ENCODE measurements at places on chromosomes 13 and 19.
A peak's percentile ranks its signal among the peaks of the same experiment; 100 is the strongest.

- DNase-seq, result no peak
Observed at GRCh38 chr13:91882918-91883317, 484.5 kb downstream of the GPC5 start.

GRCh38 chr13:77832339-77833100 lies 86.1 kb downstream of the EDNRB start:
- no peak for DNase-seq

GRCh38 chr19:38635483-38636399 lies 11.7 kb upstream of the ACTN4 start:
- no peak for DNase-seq

DNA sequence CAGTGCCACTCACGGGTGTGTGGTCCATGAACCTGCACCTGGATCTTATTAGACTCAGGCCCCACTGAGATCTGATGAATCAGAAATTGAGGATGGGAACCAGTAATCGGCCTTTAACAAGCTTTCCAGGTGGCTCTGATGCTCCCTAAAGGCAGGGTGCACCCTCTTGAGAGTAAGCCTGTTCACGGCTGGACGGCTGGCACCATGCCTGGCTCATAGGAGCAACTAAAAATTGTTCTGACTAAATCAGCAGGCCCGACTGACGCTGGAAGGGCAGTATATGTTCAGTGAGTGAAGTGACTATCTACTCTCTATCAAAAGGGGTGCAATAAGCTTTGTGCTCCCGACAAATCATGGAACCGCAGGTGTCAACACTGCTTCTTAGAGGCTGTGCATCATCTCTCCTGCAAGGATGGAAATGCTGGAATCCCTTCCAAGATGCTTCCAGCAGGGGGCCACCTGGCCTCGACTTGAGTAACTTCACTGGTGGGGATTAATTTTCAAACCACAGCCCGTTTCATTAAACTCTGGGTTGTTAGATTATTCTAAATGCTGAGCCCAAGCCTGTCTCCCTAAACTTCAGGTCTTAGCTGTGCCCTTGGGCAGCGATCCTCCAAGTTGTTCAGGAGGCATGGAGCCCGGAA lies 28.4 kb downstream of the TMTC4 start:
- DNase-seq, result no peak

DNA sequence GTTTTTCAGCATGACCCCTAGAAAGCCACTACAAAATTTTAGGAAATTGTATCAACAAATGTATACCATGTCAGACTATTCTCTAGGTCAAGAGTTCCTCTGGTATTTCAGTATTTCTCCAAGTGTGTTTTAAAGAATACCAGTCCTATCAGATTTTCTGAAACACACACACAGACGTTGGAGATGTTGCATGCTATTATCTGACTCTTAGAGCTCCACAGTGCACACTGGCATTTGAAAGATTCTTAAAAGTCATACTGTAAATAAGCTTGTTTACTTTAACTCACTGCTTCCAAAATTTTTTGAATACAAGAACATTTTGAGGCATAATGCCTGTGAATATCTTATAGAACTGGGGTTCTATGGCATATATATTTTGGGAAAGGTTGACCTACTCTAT lies 33.8 kb upstream of the VWA8 start:
- DNase-seq, result no peak

DNA sequence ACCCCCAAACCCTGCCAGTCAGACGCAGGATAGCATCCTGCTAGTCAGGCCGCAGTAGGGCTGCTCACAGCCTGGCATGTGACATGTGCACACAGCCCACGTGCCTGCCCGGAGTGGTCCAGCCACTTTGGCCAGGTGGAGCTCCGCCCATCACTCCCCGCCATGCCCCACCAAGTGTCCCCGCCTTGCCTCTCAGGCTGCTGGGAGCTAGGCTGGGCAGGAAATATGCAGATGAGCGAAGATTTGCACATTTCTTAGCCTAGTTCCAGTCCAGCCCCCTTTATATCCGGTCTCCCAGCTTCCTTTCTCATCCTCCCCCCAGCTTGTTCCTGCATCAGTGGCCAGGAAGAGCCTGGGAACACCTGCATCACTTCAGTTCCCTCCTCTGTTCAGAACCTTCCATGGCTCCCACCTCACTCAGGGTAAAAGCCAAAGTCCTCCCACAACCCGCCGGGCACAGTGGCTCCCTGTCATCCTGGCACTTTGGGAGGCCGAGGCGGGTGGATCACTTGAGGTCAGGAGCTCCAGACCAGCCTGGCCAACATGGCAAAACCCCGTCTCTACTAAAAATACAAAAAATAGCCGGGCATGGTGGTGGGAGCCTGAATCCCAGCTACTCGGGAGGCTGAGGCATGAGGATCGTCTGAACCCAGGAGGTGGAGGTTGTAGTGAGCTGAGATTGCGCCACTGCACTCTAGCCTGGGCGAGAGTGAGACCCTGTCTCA lies 2.3 kb upstream of the DOCK6 start:
- DNase-seq, result no peak

- DNase-seq, result no peak
Observed at GRCh38 chr13:39451860-39452301, 151.1 kb downstream of the LHFPL6 start.

DNA sequence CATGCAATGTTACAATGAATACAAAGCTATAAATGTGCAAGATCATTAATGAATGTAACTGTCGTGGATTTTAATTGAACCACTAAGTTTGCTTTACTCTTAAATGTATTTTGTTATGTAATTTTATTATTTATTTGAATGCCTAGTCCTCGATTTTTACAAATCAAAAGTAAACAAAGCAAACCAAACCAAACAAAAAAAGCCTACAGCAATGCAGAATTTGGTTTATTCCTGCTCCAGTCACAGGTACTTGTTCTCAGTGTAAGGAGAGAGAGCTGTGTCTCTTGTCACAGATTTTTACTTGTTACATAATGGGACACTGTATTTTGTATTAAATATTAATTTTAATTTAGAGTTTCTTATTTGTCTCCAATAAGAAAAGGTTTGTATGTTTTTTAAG lies 584.3 kb upstream of the SLITRK6 start:
- DNase-seq, result no peak

DNA sequence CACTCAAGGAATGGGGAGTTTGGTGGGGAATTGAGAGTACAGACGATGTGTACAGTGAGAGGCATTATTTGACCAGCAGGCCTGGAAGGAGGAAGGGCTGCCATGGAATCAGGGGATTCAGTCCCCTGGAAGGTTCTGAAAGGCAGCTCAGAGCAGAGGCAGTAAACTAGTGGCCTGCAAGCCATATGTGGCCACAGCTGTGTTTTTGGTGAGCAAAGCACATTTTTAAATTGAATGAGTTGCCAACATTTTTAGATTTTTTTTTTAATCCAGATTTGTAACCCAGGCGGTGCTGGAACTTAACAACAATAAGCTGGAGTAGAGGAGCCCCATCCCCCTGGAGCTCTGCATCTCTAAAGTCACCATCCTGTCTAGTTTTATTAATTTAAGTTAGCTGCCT lies 95.3 kb upstream of the IPO5 start:
- DNase-seq, result no peak

DNA sequence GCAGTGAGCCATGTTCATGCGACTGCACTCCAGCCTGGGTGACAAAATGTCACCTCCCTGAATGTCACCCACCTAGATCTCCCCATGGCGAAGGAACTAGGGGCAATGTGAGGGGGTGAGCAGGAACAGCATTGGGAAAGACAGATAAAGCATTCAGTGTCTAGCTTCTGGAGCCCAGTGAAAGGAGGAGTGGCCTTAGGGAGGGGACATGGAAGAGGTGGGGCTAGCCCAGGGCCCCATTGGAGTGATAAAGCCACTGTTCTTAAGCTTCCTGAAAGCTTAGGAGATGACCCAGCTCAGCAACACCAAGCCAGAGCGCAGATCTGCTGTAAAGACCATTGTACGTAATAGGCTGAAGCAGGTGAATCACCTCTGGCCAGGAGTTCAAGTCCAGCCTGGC lies 13.0 kb upstream of the KCNN1 start:
- no peak for DNase-seq

DNA sequence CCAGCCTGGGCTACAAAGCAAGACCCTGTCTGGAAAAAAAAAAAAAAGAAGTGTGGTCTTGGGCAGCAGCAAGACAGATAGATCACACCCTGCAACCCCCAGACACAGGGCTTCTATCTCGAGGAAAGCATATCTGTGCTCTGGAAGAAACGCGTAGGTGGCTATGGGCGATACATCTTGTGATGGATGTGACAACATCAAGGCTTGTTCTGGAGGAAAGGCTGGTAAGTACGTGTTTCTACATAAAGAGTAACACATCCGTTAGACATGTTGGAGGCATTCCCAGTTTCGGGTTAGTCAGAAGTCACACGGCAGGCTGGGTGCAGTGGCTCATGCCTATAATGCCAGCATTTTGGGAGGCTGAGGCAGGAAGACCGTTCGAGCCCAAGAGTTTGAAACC lies 6.6 kb upstream of the DHDH start:
- DNase-seq, result no peak

DNA sequence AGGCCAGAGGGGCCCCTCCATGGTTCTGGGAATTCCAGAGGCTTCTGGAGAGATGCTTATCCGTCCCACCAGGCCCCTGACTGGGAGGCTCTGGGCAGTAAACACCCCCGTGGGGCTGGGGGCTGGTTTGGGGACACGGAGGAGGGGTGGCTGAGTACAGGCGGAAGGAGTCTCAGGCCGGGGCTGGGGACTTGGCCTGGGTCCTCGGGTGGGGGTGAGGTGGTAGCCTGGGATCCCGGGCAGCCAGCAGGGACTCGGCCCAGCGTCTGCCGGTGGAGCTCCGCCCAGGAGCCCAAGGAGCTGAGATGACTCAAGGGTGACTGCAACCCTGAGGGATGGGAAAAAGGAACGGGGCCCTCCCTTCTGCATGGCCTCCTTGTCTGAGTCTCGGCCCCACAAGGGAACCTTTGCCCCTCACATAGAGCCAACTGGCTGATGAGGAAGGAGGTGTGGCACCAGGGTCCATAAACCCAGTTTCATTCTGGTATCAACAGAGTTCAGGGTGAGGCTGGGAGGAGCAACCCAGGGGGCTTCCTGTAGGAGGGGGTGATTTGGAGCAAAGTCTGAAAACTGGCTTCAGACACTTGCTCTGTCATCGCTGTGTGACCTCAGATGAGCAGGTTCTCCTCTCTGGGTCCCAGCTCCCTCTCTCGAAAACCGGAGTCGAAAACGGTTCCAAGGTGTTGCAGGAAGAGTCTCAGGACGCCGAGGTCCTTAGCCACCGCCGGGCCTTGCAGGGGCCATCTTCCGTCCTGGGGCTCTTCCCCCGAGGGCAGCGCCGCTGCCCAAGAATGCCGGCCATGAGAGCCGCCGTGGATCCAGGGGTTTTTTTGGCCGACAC lies 809 bp downstream of the MISP start:
- DNase-seq, result no peak

DNA sequence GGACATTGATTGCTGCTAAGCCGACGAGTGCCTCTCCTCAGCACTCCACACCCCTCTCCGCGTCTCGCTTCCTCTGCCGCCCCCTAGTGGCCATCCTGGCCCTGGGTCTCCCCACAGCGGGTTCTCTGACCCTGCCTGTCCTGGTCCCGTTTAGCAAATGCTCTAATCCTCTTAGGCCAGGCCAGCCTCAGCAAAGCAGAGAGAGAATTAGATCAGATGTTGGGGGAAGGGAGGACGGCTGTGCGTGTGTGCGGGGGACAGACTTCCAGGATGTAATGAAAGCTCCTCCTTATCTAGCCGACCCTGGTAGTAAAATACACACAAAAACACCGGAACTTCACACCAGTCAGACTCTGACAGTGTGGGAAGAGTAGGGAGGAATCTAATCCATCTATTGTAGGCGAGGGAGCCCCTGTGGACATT lies 4.5 kb downstream of the TPRX2 start:
- DNase-seq, result peak; percentile 86

DNA sequence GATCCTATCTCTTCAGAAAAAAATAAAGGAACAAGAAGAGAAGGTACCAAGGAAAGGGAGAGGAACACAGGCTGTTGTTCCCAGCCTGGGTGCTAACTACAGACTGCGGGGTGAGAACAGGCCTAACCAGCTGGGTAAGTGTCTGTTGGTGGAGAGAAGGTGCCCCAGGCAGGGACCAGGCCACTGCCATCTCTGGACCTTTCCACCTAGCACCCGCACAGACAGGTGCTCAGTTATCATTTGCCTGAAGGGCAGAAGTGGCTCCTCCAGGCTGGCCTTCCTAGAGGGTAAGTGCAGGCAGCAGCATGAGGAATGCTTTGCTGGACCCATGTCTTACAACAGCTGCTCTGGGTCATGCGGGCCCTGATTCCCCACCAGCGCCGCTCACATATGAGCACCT lies 10.1 kb downstream of the DNMT1 start:
- no peak for DNase-seq

DNA sequence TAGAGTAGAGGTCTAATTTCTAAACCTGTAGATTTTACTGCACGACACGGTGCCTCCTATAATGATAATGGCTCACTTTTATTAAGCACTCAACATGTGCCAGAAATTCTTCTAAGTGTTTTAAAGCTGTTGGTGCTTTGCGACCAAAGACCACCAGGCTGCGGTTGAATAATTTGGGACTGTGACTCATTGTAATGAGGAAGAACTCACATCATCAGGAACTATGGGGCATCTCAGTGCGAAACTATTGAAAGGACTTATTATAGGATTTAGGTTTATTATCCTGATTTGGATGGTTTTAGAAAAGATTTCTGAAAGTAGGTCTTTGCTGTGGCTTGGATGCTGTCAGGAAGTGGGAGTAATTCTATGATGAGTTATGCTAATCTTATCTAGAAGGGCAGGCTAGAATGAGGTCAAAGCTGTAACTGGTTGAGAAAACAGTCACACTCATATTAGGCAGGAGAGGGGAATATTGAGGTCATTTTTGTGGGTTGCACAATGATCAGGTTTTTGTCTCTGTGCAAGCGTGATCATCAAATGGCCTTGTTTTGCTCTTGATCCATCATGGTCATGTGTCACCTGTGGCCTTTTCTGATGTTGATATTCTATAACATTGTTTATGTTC lies 266.8 kb downstream of the PCDH20 start:
- DNase-seq, result no peak

GRCh38 chr19:58518256-58519086 lies 1.1 kb downstream of the ZBTB45 start:
- DNase-seq, result no peak

DNA sequence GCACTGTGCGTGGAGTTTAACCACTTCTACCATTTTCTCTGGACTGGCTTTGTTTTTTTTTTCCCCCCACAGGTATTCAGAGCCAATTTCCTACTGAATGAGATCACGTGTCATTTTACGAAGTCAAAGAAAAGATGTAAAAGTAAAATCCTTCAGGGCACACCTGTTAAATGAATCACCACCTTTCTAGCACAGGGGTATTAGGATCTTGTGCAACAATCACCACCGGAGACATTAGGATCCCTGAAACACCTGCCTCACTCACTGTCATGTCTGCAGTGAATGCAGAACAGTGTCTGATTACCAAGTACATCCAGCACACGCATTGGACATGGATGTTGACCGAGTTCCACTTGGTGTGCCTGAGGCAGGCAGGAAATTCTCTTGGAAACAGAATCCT lies 17.2 kb downstream of the BRD4 start:
- no peak for DNase-seq

DNA sequence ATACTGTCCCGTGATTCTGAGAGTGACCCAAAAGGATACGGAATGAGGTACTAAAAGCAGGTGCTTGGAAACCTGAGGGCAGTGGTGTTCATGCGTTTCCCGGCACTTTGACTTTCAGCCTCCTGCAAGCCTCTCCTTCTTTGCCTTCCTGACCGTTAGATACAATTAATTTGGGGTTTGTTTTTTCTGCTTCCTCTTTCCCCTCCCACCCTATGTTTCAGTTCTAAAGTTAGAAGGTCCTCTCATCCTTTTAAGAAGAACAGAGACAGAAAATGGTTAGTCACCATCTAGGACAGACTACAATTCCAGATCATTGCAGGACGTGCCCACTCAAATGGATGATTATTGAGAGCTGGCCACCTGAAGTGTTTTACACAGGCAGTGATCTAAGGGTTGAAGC lies 1.8 kb upstream of the LILRB4 start:
- no peak for DNase-seq

Measured in stimulated activated CD8-positive, alpha-beta memory T cell treated with anti-CD3 and anti-CD28 coated beads, Interleukin-4, amount 100 ng/mL, for 4 hours (primary cell).